ENCODE measurements at places on chromosomes 2 and 18.
A peak's percentile ranks its signal among the peaks of the same experiment; 100 is the strongest.

DNA sequence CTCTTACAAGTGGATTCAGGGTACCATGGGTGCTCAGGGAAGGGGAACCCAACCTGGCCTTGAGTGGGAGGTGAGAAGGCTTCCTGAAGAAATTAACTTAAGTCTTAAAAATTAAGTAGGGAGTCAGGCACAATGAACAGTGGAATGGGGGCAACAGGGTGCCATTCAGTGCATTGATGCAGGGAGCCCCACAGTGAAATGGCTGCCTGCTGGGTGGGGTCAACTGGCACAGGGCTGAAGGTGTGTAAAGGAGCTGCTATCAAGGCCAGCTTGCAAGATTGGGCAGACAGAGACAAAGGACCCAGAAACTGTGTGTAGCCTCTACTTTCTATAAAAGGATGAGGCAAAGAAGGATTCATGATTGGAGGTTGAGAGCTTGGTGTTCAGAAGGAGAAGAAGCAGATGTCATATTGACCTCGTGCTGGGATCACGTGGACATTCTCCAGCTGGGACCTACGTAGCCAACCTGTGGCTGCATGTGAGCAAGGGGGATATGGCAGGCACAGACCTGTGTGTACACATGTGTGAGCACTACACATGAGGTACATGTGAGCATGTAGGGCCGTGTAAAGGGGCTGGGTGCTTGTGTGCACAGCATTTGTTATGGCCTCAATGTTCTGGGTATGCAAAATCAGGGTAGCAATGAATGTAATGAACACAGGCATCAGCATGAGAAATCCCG is 209.5 kb upstream of the HAAO start:
- DNase-seq: no peak

GRCh38 chr18:55449412-55450140 is 138.4 kb downstream of the TCF4 start:
- no peak for DNase-seq

DNA sequence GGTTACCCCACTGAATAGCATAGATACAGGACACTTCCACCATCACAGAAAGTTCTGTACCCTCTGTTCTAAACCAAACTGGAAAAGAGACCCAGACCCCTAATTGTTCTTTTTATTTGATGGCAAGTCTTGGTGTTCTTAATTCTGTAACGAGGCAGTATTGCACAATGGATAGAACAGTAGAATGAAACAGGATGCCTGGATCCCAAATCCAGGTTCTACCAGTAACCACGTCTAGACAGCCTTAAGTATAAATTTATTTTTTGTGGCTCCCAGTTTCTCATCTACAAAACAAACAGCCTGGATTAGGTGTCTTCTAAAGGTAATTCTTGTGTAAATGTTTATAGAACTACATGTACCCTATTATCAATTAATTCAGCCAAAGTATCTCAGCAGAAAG is 23.7 kb downstream of the SMC6 start:
- DNase-seq: no peak

- DNase-seq: no peak
These were observed 78.0 kb upstream of the SH3BP4 start for GRCh38 chr2:234873828-234874173.

GRCh38 chr2:175436076-175436475 is 254.6 kb upstream of the ATP5MC3 start:
- DNase-seq: no peak

- no peak for DNase-seq
These were observed 807 bp upstream of the NEU4 start for GRCh38 chr2:241808051-241808720.

GRCh38 chr2:61938511-61938910 is 33.0 kb downstream of the COMMD1 start:
- no peak for DNase-seq

DNA sequence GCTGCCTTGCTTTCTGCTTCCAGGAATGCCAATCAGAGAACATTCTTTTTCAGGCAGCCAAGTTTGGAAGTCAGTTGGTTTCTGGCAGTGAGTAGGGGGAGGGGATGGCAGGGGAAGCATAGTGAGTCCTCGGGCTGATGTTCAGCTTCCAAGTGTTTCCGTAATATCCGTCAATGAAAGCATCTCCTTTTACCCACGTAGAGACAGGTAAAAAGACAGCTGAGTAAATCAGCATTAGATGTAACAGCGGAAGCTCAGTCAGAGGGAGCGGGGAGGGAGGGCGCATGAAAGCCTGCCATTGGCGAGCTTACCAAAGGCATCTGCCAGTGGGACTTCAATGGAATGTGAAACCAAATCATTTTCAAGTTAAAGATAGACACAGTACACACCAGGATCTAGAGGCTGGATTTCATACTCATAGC is 117.1 kb upstream of the DTNA start:
- DNase-seq: no peak

GRCh38 chr2:190468814-190469569 is 60.8 kb downstream of the MFSD6 start:
- DNase-seq: no peak

DNA sequence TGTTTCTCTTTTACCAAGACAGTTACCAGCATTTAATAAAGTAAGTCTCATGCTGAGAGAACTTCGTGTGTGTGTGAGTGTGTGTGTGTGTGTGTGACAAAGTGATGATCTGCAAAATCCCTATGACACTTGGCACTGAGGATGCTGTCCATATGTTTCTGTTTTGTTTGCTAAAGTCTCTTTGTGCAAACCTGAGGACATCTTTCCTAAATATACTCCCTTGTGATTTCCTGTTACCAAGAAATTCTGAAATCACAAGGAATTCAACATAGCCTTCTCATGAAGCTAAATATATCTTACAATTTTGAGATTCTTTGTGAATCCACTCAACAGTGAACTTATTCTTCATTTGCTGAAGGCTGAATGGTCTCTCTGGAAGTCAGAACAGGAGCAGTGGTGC is 1359.7 kb upstream of the NRXN1 start:
- DNase-seq: no peak

DNA sequence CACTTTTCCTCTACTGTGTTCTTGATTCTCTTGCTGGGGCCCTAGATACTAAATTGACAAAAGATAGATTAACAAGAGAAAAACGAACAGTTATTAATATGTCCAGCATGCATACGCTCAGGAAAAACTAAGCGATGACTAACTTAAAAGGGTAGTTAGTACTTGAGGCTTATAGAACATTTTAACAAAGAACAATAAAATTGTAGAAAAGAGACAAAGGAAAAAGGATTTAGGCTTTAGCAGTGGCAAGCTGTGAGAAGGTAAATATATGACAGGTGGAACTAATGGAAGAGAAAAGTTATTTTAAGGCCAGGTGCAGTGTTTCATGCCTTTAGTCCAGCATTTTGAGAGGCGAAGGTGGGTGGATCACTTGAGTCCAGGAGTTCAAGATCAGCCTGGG is 75.6 kb downstream of the MRO start:
- no peak for DNase-seq

DNA sequence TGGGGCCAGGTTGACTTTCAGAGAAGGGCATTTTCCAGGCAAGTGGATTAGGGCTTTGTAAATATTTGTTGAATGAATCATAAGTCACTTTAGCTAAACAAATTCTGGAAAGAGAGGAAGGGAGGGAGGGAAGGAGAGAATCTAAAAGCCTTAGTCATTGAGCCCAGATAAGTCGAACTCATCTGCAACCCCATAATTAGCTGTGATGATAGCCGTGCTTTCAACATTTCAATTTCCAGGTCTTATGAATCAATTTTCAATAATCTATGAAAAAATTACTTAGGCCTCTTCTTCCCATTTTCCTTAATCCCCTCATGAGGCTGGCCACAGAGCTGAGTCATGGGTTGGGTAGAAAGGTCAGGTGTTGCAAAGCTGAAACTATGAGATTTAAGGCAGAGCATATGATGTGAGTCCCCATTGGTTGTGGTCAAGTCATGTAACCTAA is 111.9 kb upstream of the MAPRE2 start:
- no peak for DNase-seq

GRCh38 chr2:67215214-67216055 is 181.7 kb upstream of the ETAA1 start:
- no peak for DNase-seq

GRCh38 chr2:64274399-64275173 is 130.4 kb upstream of the PELI1 start:
- DNase-seq: no peak

GRCh38 chr2:128264881-128265607 is 53.6 kb downstream of the HS6ST1 start:
- DNase-seq: no peak

GRCh38 chr18:23711426-23711825 is 22.2 kb downstream of the LAMA3 start:
- DNase-seq: no peak

- no peak for DNase-seq
These were observed 15.4 kb upstream of the MSGN1 start for GRCh38 chr2:17800693-17801458.

GRCh38 chr2:101688261-101688660 is 9.2 kb upstream of the MAP4K4 start:
- no peak for DNase-seq

- DNase-seq: peak; percentile 42
These were observed 6.7 kb downstream of the COA5 start for GRCh38 chr2:98601532-98602132.

DNA sequence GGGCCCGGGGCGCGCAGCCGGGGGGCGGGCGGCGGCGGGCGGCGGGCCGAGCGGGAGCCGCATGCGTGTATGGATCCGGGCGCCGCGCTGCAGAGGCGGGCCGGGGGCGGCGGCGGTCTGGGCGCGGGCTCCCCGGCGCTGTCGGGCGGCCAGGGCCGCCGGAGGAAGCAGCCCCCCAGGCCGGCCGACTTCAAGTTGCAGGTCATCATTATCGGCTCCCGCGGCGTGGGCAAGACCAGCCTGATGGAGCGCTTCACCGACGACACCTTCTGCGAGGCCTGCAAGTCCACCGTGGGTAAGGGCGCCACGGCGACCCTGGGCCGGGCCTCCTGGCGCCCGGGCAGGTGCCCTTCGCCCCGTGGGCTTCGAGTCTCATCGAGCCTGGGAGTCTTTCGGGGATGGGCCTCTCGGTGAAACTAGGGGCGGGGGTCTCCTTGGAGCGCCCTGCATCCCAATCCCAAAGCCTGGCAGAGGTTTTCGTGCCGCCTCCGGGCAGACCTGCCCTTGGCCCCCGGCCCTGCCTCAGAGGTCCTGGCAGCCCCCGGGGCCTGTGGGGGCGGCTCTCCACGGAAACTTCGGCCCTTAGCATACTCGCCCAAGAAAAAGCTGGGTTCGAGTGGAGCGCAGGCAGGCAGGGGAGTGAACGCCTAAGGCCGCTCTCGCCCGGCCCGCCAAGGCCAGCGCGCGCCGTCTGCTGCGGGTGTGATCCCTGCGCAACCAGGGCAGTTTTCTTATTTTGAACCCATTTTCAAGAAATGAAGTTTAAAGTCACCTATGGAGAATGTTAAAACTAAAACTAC is 622 bp downstream of the RAB12 start:
- DNase-seq: peak; percentile 32

- no peak for DNase-seq
These were observed 129.8 kb upstream of the LMAN1 start for GRCh38 chr18:59488899-59489298.

GRCh38 chr2:36294316-36294721 is 61.3 kb upstream of the CRIM1 start:
- no peak for DNase-seq

GRCh38 chr2:124582387-124582786 is 557.3 kb downstream of the CNTNAP5 start:
- DNase-seq: no peak

DNA sequence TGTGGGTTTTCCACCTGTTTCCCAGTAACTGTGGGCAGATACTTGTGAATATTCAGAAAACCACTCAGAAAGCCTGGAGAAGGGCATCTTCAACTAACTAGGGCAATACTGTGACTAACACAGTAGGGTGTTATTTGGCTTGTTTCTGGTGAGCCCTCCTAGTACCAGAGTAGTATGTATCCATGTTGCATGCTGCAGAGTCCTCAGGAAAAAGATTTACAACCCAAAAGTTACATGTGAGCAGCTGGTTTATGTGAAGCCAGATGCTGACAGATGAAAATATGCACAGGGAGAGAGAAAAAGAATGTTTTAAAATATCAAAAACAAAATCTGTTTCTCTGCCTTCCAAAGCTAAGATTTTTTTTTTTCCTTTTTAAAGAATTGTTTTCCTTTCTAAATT is 333.2 kb upstream of the UBE2E3 start:
- no peak for DNase-seq

GRCh38 chr2:112483831-112484230 is 1.9 kb downstream of the TTL start:
- no peak for DNase-seq

DNA sequence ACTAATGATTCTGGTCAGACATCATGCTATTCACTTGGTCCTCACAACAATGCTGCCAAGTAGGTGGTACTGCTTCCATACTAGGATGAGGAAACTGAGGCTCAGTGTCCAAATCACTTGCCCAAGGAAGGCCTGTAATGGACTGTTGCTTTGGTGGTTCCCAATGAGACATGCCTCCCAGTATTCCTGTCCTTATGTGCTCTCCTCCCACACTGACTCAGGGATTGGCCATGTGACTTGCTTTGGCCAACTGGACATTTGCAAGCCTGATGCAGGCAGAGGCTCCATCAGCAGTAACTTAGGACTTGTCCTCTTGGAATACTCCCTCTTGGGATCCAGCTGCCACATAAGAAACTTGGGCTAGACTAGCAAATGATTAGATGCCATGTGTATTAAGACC is 3.0 kb downstream of the FBXO41 start:
- no peak for DNase-seq

GRCh38 chr2:202109737-202110184 is 36.7 kb downstream of the KIAA2012 start:
- no peak for DNase-seq

- peak; percentile 36 for DNase-seq
These were observed 65.8 kb upstream of the CABLES1 start for GRCh38 chr18:23069481-23069880.

- peak; percentile 58 for DNase-seq
These were observed 722 bp downstream of the ACSL3 start for GRCh38 chr2:222861411-222862105.

DNA sequence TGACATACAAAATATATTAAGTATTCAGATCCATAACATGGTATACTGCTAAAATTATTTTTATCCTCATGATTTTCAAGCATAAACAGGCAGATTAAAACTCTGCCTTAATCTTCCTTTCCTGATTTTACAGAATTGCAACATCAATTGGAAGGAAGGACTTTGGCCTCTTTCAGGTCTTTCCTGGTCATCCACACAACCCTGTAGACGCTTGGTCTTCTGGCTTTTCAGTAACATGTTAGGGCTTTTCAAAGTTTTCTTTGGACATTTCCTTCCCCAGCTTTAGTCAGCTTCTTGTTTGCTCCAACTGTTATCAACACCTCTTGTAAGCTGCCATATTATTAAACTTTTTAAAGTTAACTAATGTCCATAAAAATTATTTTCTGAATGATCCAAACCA is 1364.9 kb upstream of the NRXN1 start:
- DNase-seq: no peak

DNA sequence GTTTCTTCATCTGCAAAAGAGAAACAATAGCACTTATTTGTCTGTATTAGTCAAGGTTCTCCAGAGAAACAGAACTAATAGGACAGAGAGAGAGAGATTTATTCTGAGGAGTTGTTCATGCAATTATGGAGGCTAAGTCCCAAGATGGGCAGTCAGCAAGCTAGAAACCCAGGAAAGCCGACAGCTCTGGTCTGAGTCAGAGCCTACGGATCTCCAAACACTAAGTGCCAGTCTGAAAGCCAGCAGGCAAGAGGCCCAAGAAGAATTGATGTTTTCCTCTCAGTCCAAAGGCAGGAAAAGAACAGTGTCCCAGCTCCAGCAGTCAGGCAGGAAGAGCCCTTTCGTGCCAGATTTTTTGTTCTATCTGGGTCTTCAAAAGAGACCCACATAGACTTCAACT is 36.5 kb upstream of the SLC66A3 start:
- DNase-seq: no peak
